ENCODE measurements at places on chromosomes 1 and 21.

DNA sequence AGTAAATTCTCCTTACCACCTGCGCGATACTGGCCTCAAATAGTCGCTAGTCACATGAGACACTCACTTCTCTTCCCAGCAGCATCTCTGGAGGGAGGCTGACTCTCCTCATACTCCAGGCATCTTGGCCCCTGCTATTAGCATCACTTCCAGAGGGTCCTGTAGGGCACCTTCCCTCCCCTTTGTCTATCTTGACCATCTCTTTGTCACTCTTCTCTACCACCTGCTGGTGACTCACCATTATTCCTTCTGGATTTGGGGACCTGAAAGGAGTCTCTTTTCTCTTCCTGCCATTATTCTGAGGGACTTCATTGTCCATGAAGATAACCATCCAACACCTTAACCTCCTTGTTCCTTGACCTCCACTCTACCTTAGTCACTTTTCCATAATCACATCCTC is 31.7 kb upstream of the GPR37L1 start:
- no peak for DNase-seq

- no peak for DNase-seq
Observed at GRCh38 chr1:232951180-232951579, 769 bp downstream of the NTPCR start.

- peak; percentile 65 for DNase-seq
Observed at GRCh38 chr1:66278260-66279021, 255.5 kb upstream of the SGIP1 start.

DNA sequence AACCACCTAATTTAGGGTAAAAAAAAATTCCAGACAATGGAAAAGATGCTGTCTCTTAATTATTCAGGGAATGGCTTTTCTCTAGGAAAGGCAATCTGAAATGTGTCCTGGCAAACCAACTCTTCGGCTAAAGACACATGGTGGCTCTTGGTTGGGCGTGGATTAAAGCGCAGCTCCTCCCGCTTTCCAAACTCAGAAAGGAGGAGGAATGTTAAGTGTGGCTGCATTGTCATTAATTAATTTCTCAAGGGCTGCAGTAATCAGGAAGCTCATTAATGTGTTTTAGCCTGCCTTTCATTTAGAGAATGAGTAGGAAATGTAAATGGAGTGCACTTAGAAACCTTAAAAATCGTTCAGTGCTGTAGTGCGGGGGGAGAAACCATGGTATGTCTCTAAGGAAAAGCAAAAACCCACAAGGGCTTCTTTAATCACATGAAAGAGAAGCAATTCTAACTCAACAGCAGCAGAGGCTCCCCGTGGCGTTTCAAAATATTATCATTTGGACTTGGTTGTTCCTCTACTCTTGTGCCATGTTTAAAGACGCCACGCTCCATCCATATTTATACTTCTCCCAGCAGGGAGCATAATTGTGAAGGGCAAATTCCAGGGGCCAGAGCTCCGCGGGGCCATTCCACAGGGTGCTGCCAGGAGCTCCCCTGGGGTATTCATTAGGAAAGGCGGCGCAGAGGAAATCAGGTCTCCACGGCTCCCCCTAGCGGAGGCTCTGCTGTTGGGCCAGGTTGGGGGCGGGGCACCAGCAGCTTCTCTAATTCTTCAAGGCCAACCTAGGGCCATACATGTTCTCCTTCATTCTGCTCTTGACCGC is 91.9 kb upstream of the SSX2IP start:
- peak; percentile 13 for DNase-seq

DNA sequence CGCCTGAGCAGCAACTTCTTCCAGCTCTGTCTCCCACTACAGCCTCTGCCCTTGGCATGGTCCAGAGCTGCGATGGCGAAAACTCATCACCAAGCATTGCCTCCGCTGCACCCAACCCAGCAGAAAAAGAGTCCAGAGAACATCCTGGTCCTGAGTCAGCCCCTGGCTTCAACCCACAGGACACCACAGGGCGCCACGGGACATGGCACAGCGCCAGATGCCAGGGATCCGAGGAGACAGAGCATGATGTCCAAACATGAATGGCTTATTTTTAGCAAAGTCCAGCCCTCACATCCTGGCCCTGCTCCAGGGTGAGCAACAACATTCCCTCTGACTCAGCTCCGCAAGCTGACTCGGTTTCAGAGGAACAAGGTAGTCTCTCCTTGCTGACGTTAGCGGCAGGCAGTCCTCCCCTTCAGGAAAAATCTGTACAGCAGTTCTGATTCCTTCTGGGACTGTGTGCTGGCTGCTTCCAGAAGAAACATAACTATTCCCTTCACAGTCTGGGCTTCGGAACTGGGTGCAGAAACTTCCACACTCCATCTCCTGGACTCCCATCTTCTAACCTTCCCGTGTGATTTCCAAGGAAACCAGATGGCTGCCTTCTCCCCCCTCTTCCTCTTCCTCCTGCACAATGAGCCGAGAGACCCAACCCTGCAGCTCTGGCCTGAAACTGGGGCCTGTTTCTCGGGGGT is 131.3 kb downstream of the TOMM20 start:
- peak; percentile 96 for DNase-seq

DNA sequence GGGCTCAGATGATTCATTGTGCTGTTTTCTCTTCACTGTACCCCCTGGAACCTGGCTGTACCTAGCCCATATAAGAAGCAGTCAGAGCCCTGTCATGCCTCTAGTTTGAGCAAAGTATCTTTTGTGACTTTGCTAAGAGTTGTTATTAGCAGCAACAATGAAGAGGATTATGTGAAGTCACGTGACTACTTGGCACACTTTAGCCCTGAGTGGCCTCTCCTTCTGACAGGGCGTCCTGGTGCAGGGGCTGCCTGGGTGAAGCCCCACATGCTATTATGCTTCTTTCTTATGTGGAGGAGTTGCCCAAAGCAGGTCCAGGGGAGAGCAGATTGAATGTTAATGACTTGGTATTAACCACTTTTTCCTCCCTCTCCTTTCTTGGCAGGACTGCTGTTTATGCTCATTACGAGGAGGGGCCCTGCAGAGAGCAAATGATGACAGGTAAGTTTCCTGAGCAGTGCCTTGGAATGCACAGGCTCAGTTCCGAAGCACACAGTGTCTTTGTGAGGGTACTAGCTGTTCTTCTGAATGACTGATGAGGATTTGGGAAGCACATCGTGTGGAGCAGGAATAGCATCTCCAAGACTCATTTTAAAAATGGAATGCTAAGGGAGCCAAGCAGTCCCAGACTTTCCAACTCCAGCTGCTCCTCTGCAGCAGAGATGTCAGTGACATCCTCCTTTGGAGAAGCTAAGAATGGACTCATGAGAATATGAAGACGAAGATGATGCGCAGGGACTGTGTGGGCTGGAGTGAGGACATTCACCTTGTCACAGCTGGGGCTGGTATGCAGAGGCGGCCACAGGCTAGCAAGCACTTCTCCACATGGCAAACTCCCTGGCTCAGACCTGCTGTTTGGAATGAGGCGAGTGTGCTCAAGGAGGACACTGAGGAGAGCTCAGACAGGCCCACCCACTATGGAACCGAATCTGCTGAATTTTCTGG is 15.2 kb upstream of the ST3GAL3 start:
- DNase-seq: peak; percentile 73

- no peak for DNase-seq
Observed at GRCh38 chr21:38834725-38835124, 29.0 kb downstream of the ETS2 start.

DNA sequence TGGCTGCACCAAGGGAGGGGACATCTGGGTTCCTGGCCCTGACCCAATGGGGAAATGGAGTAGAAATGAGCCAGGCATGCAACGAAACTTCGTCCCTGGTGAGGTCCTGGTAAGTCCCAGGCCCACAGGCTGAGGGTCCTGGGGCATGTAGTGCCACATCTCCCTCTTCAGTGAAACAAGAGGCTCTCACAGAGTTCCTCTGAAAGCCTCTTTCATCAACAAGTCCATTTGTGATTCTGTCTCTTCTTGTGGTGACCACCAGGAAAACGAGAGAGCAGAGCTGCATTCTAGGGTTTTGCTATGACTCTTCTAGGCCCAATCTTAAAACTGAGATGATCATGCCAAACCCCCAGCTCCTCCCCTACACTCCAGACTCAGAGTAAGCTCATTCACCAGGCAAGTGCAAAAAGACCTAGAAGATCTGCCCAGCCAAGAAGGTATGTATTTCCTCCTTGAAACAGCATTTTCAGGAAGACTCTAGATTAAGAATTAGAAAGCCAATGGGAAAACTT is 24.3 kb upstream of the RNF220 start:
- no peak for DNase-seq

GRCh38 chr1:228072658-228073043 is 9.9 kb upstream of the ARF1 start:
- no peak for DNase-seq

GRCh38 chr1:217089361-217090014 is 366.3 kb upstream of the ESRRG start:
- DNase-seq: peak; percentile 65
